Activated naive CD4-positive, alpha-beta T cell treated with anti-CD3 and anti-CD28 coated beads, Interleukin-2, amount 50 U/mL, for 72 hours (primary cell): ENCODE measurements at places on chromosomes 5 and 9. TPM values are rescaled to one million over a fixed set of nuclear protein-coding genes. Genes with fewer than 3 reads are reported as not detected.

The SLCO4C1 gene
- 0.07 TPM for total RNA-seq

The DMAC1 gene
- 11.0 TPM for total RNA-seq

- peak; percentile 29 for DNase-seq
Observed at GRCh38 chr5:32173267-32174010, 680 bp downstream of the GOLPH3 start.

GRCh38 chr5:66516550-66516949 is 79.6 kb upstream of the MAST4 start:
- no peak for DNase-seq

The TNFSF15 gene
- total RNA-seq = 0.35 TPM

The BNC2 gene
- total RNA-seq = not detected

The RGMB gene
- 3.7 TPM for total RNA-seq

GRCh38 chr5:102782217-102782872 is 27.2 kb downstream of the PAM start:
- DNase-seq = no peak

The GDA gene
- total RNA-seq = not detected

GRCh38 chr9:95305770-95306492 is 11.6 kb downstream of the FANCC start:
- no peak for DNase-seq

The SPARC gene
- total RNA-seq = 0.18 TPM

DNA sequence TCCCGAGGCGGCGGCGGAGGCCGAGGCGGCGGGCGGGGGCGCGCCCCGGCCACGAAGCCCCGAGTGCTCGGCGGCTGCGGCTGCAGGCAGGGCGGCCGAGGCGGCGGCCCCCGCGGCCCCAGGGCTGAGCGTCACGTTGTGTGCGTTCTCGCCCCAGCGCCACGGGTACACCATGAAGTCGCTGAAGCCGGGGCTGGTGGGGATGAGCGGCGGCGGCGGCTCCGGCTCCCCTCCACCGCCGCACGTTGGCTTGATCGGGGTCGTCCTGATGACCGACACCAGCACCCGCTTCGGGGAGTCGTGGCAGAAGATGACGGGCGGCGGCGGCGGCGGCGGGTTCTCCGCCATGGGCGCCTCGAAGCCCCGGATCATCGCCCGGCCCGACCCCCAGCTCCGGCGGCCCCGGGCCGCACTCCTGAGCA is 498 bp downstream of the ZNF367 start:
- no peak for DNase-seq

- no peak for DNase-seq
Observed at GRCh38 chr5:10949856-10950630, 189.0 kb upstream of the DAP start.

- peak; percentile 47 for DNase-seq
Observed at GRCh38 chr9:132006677-132007370, 72.8 kb downstream of the MED27 start.

DNA sequence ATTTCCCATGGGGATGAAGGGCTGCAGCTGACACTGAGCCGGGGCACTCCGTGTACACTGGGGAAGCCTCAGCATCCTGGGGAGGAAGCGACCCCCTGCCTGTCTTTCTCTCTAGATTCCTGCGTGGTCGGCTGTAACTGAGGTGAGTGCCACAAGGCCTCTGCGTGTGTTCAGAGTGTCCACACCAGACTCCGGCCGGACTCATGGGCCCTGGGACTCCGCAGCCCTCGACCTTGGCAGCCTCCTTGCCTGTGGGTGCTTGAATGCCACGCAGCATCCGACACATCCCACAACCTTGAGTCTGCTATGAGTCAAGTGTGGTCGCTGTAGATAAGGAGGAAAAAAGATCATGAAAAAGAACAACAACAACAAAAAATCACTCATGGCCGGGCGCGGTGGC is 23.4 kb downstream of the PAEP start:
- no peak for DNase-seq

DNA sequence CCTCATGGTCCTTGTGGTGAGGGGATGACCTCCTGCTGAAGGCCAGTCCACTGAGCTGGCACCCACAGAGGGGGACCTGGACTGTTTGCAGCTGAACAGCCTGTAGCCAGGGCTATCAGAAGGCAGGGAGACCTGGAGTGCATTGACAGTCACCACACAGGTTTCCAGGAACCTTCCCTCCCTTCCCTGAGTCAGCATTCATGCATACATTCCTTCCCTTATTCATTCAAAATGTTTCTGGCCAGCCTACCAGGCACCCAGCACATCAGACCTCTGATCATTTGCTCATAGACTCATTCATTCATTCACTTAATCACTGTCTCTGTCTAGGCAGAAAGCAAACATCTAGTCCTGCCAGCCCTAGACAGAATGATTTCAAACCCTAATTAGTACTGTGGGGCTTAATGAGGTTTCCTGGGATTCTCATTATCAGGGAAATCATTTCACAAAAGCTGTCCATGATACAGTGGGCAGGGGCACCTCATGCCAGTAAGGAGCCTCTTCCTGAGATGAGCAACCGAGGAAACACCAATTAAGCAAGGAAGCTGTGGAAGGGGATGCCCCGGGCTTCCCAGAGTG is 110.1 kb upstream of the PPP1R26 start:
- no peak for DNase-seq

DNA sequence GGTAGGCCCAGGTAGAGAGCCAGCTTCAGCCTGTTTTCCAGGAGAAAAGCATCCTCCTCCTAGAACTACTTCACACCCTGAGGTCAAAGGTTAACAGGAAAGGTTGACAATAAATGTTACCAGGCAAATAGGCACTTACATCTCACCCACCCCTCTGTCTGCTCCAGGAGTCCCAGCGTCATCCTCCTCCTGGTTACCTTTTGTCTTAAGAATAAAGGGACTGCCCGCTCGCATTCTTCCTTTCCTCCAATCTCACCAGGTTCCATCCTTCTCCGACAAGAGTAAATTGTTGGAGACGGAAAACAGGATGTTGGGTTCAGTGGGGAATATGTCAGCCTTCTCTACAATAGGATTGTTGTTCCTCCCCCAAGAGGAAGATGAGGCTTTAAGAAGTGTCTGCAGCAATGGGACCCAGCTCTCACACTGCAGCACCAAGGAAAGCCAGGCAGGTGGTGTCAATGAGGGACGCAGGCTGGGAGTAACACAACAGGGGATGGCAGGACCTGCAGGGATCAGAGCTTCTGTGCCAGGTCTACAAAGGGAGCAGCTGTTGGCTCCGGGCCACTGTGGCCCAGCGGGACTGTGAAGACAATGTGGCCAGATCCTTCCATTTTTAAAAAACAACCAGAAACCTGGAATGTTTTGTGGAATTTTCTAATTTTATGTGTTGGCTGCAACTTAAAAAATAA is 29.0 kb downstream of the FAT2 start:
- DNase-seq = no peak

The MEGF10 gene
- not detected for total RNA-seq

DNA sequence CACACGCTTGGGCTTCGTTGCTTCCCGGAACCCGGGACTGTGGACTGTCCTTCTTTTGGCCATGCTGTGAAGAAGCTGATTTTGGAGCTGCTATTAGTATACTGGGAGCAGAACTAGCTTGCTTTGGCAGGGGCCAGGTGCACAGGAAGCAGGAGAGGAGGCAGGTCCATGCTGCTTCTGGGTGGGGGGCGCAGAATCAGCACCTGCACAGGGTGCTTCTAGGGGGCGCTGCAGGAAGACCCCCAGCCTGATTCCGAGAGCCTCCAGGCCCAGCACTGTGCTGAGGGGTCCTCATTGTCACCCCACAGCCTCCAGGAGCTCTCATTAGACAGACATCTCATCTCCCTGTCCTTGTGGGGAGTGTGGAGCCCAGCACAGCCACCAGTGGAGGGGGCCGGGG is 252.6 kb upstream of the IRX4 start:
- DNase-seq = no peak

The SLC6A18 gene
- not detected for total RNA-seq

DNA sequence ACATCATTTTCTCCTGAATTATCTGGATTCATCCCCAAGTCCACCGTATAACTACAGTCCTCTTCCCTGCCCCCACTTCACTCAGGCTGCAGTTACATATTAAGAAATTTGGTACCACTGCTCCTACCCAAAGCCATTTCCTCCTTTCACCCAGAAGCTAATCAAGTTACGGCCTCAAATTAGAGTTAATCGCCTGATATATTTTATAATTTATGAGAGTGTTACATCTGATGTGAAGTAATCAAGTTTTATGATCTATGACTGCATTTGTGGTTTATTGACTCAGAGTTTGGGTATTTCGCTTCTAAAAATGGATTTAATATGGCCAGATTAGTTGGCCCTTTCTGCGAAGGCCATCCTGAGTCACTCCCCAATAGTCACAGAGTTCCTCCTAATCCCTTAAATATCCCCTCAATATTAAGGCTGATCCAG is 223.6 kb upstream of the KIF2A start:
- no peak for DNase-seq

DNA sequence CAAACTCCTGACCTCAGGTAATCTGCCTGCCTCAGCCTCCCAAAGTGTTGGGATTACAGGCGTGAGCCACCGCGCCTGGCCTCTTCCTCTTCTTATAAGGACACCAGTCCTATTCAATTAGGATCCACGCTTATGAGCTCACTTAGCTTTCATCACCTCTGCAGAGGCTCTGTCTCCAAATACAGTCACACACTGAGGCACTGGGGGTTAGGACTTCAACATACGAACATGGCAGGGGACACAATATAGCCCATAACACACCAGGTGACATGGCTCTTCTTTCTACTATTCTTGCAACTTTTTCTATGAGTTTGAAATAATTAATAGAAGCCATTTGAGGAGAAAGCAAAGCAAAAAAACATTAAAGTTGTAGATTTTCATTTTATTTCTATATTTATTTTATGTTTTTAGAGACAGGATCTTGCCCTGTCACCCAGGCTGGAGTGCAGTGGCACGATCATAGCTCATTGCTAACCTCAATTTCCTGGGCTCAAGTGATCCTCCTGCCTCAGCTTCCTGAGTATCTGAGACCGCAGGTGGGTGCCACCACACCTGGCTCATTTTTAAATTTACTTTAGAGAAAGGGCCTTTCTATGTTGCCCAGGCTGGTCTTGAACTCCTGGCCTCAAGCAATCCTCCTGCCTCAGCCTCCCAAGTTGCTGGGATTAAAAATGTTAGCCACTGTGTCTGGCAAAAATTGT is 6.0 kb upstream of the PRRT1B start:
- no peak for DNase-seq

The GGTA1 gene
- not detected for total RNA-seq

GRCh38 chr5:132203916-132204315 is 23.7 kb downstream of the P4HA2 start:
- no peak for DNase-seq

The PCDHB11 gene
- not detected for total RNA-seq

DNA sequence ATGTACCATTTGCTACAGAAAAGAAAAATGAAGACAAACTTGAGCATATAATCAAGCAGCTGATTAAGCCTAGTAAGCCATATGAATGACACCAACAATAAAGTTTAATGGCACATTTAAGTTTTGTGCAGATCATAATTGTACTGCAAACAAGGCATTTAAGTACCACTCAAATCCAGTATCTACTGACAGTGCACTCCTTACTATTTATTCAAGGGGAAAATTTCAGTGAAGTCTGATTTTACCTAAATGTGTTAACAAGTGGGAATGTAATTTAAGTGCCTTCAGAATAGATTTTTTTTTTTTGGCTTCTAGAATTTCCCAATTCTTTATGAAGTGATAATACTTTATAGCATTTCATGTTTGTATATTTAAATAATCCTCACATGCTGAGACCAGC is 341.0 kb upstream of the POU5F2 start:
- no peak for DNase-seq

DNA sequence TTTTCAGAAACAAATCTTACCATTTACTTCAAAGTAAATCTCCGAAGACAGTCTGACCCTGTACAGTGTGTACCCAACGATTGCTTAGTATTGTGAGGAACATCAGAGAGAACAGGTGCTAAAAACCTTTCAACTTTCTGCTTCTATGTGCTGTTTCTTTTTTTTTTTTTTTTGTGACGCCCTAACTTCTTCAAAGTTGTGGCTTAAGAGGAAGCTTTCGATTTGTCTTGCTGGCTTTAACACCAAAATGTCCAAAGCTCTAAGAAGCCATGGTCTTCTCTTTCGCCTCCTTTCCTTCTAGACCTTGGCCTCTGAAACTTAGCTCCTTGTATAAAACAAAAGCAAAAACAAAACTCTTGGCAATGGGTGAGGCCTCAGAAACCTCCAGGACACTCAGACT is 1.2 kb downstream of the TNFSF8 start:
- no peak for DNase-seq

The FGF1 gene
- total RNA-seq = not detected

GRCh38 chr5:138160706-138161105 is 17.7 kb downstream of the BRD8 start:
- no peak for DNase-seq

GRCh38 chr9:95731876-95732275 is 143.6 kb upstream of the ERCC6L2 start:
- no peak for DNase-seq

- no peak for DNase-seq
Observed at GRCh38 chr9:95880021-95880690, 4.7 kb downstream of the ERCC6L2 start.

DNA sequence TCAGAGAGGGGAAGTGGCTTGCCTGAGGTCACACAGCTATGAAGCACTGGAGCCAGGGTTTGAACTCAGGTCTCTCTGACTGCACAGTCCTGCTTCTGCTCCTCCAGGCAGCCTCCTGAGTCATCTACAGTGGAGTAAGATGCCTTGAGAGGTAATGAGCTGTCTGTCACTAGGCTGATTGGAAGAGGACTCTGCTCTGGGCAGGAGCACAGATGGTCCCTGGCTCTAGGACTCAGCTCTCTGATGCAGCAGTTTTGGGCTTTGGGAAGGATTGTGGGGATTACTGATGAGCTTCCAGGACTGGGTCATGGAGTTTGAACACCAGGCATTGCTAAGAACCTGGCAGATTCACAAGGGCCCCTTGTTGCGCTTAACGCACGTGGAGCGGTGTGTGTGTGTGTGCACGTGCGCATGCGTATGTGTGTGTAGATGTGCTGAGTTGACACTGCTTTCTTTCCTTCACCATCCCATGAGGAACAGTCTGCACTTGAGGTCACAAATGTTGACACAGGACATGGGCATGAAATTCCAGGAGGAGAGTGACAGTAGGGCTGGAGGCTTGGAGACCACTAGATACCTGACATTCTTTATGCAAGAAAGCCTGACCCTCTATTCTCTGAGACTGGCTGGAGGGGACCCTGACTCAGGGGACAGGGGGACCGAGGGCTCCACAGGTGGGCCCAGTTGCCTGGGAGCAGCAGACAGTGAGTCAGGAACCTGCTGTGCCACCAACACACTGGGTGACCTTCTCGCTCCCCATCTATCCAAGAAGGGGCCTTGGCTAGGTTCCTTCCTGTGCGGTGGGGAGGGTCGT is 170.5 kb downstream of the RGS3 start:
- peak; percentile 50 for DNase-seq

DNA sequence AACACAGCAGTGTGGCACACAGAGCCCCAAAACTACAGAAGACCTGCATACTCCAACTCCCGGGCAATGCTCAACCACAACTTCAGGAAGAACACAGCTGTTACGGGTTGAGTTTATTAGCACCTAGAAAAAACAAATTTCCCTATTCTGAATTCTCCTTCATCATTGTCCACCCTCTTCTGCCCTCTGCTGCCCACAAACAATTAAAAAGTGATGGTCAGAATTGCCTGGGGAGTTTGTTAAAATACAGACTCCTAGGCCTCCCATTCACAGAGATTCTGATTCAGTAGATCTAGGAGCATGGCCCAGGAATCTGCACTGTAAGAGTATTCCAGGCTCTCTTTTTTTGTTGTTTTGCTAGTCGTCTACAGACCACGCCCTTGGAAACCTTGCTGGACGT is 310.6 kb downstream of the NDUFS4 start:
- DNase-seq = no peak

The CDX1 gene
- not detected for total RNA-seq

GRCh38 chr5:140251527-140251973 is 51.4 kb downstream of the PFDN1 start:
- DNase-seq = peak; percentile 85

- DNase-seq = no peak
Observed at GRCh38 chr9:71571186-71571585, 197.1 kb downstream of the CEMIP2 start.

The TRIM14 gene
- 59.3 TPM for total RNA-seq
